ENCODE measurements at places on chromosomes 11 and 22. TPM values are rescaled to one million over a fixed set of nuclear protein-coding genes. Genes with fewer than 3 reads are reported as not detected.

DNA sequence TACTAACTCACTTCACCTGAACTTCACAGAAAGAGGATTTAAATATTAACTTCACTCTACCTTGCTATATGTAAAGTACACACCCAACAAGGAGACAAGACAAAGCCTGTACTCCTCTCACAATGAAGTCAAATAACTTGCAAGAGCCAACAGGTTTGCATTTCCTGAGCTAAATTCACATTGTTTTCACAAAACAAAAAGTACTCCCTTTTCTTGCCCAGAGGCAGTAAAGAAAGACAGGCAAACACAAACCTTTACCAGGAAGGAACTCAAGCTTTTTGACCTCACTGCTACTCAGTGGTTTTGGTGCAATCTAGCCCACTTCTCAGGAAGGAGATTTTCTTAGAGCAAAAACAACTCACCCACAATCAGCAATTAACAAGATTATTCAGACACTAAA is 15.7 kb downstream of the USP28 start:
- DNase-seq, result no peak

- DNase-seq, result no peak
These were observed 2.9 kb upstream of the TTLL1 start for GRCh38 chr22:43092085-43092484.

DNA sequence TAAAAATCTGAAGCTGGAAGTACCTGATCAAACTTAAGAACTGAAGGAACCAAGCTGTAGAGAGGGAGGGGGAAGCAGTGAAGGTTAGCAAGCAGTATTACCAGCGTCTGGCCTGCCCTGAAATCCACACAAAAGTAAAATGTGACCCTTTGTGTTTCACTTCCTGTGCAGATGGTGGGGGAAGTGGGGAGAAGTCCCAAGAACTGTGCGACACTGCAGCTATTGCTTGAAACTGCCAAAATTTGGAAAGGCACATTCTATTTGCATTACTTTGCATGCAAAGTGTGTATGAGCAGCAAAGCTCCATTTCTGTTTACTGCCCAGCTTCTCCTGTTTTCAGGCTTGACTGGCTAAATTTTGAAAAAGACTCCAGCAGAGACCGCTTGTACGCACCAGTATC is 72.1 kb upstream of the BMAL1 start:
- DNase-seq, result no peak

DNA sequence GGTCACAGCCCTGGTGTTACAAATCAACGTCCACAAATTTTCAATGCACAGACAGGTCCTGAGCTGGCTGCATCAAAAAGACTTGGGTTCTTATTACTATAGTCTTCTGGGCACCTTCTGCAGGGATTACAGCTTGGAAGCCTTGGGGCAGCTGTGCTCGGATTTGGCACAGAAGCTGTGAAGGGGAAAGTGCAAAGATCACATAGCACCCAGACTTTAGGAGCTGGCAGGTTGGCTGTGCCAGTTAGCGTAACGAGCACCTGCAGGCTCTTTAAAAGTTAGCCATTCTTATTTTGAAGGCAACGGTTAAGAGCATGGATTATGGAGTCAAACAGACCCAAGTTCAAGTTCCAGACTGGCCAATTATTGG is 100.4 kb downstream of the ARL14EP start:
- DNase-seq, result no peak

Gene NRXN2
- total RNA-seq, result not detected

Gene OR51E2
- total RNA-seq, result 0.06 TPM

Gene NPAS4
- total RNA-seq, result not detected
